Activated T-helper 2 cell treated with anti-CD3 and anti-CD28 coated beads, Interferon-gamma antibody, Interleukin-2, Interleukin-4, amounts not matched to agents 10 μg/mL and 5 μg/mL and 100 μg/mL, durations not matched to agents 14 hours and 24 hours and 36 hours (primary cell): ENCODE measurements at places on chromosomes 16 and 17.

- DNase-seq: no peak
These were observed 52.0 kb downstream of the CBFA2T3 start for GRCh38 chr16:88924834-88925539.

- no peak for DNase-seq
These were observed 40.6 kb downstream of the CPNE2 start for GRCh38 chr16:57133031-57133430.

- no peak for DNase-seq
These were observed 31.4 kb downstream of the STX8 start for GRCh38 chr17:9544221-9544620.

- no peak for DNase-seq
These were observed 11.8 kb downstream of the MARCHF10 start for GRCh38 chr17:62796291-62796690.

- DNase-seq: no peak
These were observed 35.3 kb downstream of the ADAMTS18 start for GRCh38 chr16:77399546-77399945.

GRCh38 chr16:2751577-2752034 is 832 bp upstream of the SRRM2 start:
- DNase-seq: no peak

- DNase-seq: no peak
These were observed 62.8 kb downstream of the HS3ST3A1 start for GRCh38 chr17:13538841-13539411.

DNA sequence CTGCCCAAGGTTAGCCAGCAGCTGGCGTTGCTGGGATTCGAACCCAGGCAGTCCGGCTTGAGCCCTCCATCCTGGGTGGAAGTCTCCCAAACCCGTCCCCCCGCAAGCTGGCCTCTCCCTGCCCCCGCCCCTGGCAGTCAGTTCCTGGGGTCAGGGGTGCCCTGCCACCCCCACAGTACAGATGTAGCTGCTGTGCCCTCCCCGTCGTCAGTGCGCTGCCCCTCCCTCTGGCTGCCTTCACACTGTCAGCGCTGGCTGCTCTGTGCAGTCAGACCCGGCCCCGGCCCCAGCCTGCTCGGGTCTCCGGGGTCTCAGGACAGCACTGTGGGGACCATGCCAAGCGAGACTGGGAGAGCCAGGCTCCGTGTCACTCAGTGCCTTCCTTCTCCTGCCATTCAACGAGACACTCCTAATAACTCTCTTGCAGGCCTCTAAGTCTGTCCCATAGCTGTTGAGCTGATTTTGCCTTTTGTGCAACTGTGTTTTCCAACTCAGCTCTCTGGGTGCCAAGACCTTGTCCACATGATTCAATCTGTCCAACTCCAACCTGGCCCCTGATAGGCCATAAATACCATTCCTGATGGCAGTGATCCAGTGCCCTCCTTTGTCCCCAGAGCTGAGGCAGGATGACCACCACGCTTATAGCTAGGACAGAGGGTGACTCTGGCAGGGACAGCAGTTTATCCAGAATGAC is 55.5 kb upstream of the IL34 start:
- DNase-seq: no peak

GRCh38 chr16:84198401-84198800 is 7.4 kb downstream of the ADAD2 start:
- DNase-seq: no peak

- DNase-seq: no peak
These were observed 151.0 kb upstream of the CDC42EP4 start for GRCh38 chr17:73462823-73463222.

DNA sequence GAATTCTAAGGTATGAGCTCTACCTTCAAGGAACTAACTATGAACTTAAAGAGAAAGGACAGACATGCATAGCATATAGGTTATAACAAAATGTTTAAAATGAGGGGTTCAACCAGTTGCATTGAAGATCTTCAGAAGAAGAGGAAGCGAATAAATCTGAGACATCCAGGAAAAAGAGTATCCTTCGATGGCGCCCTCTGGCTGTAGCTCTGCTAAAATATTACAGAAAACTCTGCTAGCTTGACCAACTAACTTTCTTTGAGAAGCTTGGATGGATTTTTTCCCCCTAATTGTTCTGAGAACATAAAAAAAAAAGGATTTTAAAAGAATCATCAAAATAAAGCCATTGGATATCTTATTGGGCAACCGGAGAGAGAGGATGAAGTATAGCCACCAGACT is 659.9 kb upstream of the SOX9 start:
- no peak for DNase-seq
